ENCODE measurements at places on chromosomes 3 and 15. TPM values are rescaled to one million over a fixed set of nuclear protein-coding genes. Genes with fewer than 3 reads are reported as not detected.

- peaks cover 4% of the 10 kb centered on the region for H3K36me3 ChIP-seq
- no peaks in the 10 kb centered on the region for H3K27me3 ChIP-seq
- DNase-seq = no peak
- no peak overlapping the region for H3K4me3 ChIP-seq
- peaks cover 5% of the 10 kb centered on the region for H3K4me1 ChIP-seq
- no peak overlapping the region for H3K27ac ChIP-seq
Observed at GRCh38 chr3:141955175-141955574, 78.7 kb downstream of the ATP1B3 start.

DNA sequence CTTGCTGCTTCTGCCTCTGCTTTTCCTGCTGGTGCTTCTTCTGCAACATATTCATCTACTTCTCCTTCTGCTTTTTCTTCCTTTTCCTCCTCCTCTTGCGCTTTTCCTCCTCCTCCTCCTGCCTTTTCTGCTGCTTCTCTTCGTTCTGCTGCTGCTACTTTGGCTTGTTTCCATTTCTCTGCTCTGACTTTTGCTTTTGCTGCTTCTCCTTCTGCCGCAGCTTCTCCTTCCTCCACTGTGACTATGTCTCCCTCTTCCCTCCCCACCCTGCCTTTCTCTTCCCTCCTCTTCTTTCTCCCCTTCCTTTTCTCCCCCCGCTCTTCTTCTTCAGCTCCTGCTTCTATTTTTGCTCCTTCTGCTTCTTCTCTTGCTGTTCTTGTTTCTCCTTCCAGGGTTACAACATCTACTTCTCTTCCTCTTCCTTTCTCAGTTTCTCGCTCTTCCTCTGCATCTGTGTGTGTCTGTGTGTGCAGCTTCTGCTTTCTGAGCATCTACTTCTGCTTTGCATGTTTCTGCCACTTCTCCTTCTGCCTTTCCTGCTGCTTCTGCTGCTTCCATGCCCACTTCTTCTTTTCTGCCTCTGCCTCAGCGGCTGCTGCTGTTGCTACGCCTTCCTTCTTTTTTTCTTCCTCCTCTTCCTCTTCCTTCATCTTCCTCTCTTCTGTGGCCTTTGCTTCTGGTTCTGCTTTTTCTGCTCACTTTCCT is 51.4 kb downstream of the FAM43A start:
- H3K27me3 ChIP-seq = peaks cover 5% of the 10 kb centered on the region
- H3K4me1 ChIP-seq = no peaks in the 10 kb centered on the region
- DNase-seq = no peak

DNA sequence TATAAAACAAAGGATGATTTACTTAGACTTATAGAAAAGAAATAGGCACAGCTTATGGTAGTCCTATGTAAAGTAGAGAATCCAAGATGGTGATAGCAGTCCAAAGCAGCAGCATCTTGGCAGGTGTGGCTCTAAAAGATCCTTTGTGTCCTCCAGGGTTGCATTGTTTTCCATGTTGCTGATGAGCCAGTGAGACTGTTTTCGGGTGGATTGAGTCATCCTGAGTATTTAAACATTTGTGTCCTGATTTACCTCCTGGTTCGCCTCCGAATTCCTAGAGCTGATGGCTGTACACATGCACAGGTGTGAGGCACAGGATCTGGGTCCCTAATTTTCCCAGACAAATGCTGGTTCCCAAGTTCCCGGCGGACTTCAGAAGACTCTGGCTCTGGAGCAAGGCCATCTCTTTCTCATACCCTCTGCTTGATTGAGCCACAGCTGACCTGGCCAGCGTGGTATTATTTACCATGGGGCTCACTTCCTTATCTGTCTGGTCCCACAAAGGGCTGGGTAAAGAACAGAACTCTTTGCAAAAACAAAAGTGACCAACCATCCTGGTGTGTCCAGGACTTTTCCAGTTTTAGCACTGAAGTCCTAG is 51.0 kb downstream of the ARNT2 start:
- no peaks in the 10 kb centered on the region for H3K36me3 ChIP-seq
- no peak overlapping the region for H3K4me3 ChIP-seq
- H3K27me3 ChIP-seq = peaks cover 3% of the 10 kb centered on the region
- no peaks in the 10 kb centered on the region for H3K4me1 ChIP-seq

DNA sequence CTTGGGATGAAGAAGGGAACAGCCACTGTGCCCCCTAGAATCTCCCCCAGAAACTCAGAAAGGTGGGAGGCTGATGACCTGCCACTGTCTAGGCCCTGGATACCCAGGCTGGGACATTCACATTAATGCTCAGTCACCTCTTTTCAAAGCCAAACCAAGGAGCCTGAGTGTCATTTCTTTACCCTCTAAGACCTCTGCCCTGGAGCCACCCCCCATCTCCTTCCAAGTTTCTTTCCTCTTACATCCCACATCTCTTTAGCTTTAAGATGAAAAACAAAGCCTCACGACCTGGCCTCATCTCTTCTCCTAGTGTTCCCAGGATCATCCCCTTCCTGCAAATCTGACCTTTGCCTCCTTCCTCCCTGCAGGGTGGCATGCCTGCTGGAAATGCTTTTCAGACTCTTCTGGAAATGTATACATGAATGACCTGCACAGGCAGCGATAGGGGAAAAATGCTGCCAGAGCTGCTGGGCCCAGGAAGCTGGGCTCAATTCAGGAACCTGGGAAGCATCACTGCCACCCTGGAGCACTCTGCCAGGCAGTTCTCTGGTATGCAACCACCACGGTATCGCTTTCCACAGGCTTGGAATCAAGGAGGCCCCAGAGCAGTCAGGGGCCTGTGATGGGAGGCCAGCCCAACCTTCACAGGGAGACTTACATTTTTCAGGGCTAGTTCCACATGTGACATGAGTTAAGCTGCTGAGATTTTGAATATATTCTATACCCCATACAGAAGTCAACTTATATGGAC is 67.6 kb downstream of the DAPK2 start:
- DNase-seq = no peak
- no peak overlapping the region for H3K4me3 ChIP-seq
- H3K27ac ChIP-seq = no peak overlapping the region

Gene APPL1
- 27.8 TPM for total RNA-seq

Gene ABHD5
- total RNA-seq = 28.6 TPM

DNA sequence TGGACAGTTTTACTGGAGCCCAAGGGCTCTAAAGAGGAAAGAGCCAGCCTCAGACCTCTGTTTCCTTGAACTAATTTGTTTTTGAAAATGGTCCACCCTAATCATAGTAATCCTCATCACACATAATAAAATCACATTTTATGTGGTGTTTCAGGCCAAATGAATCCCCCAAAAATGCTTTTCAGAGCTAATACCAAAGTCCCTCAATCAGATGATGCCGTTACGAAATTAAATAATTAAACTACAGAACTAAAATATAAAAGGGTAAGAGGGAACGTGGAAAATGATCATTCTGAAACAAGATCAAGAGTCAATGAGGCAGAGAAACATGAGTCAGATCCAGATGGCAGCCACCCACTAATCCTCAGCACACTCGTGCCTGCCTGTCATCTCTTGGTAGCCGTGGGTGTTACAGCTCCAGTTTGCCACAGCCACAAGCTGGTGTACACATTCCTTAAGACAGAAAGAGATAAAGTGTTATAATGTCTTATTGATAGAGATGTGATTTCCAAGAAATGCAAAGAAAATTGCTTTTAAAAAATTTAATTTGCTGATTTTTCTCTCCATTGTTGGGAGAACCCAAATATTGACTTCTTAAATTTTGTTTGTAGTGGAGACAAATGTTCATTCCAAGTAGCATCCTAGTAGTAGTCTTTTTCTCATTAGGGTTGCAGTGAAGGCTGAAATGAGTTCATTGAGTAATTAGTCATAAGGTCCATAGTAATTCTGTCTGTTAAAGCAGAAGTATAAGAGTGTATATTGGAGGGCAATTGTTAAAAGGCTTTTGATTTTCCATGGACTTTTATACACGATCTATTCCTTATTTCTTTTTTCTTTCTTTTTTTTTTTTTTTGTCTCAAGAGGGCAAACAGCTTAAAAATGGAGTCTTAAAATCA is 104.2 kb downstream of the AGBL1 start:
- peaks cover 5% of the 10 kb centered on the region for H3K27me3 ChIP-seq
- no peak overlapping the region for H3K4me3 ChIP-seq
- DNase-seq = no peak
- H3K4me1 ChIP-seq = no peaks in the 10 kb centered on the region
- no peaks in the 10 kb centered on the region for H3K36me3 ChIP-seq
- no peak overlapping the region for H3K27ac ChIP-seq

Gene CADPS
- not detected for total RNA-seq

DNA sequence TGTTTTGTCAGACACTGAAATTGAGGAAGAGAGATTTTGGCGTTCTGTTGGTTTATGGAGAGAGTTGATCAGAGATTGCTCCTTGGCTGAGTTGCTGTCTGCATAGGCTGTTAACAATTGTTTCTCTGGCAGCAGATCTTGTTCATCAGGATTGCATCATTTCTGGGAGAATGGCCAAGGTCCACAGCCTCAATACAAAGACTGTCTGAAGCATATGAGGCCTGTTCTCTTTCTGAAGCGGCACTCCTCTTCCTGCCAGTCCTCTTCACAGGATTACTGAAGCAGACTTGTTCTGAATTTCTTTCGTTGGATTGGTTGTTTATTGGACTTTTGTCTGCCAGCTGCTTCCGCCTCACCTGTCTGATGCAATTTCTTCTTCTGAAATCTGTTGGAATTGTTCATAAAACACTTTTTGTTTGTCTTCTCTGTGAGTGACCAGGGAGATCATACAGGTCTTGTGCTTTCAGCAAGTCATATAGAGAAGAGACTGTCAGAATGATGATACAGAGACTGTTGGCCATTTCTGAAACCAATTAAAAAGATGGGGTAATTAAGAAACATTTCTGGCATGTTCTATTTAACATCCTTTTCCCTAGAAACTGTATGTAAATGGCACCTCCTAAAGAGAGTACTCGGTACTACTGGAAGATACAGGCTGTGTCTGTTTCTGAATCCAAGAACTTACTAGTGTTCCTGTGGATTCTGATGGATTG is 25.5 kb downstream of the SETD5 start:
- peaks cover 4% of the 10 kb centered on the region for H3K36me3 ChIP-seq
- peak overlapping the region; percentile 0 for H3K4me3 ChIP-seq
- H3K27ac ChIP-seq = peak overlapping the region; percentile 83
- H3K27me3 ChIP-seq = no peaks in the 10 kb centered on the region
- H3K4me1 ChIP-seq = peaks cover 27% of the 10 kb centered on the region

All from natural killer cell treated with Interleukin-12 subunit alpha and Interleukin-12 subunit beta and Interleukin-15 and Interleukin-18, amount 100 ng/mL, for 72 hours (primary cell).